Heart left ventricle (tissue), 16 donors: ENCODE measurements at places on chromosomes 2 and 18. TPM values are rescaled to one million over a fixed set of nuclear protein-coding genes. Genes with fewer than 3 reads are reported as not detected.

VWA3B gene
- 0.61 TPM for total RNA-seq

KLF7 gene
- total RNA-seq: 24.4 TPM

TMEM182 gene
- 79.4 TPM for total RNA-seq

UGT1A9 gene
- total RNA-seq: not detected

TEKT4 gene
- not detected for total RNA-seq

ASB18 gene
- total RNA-seq: 18.6 TPM

GPR39 gene
- total RNA-seq: not detected

DNA sequence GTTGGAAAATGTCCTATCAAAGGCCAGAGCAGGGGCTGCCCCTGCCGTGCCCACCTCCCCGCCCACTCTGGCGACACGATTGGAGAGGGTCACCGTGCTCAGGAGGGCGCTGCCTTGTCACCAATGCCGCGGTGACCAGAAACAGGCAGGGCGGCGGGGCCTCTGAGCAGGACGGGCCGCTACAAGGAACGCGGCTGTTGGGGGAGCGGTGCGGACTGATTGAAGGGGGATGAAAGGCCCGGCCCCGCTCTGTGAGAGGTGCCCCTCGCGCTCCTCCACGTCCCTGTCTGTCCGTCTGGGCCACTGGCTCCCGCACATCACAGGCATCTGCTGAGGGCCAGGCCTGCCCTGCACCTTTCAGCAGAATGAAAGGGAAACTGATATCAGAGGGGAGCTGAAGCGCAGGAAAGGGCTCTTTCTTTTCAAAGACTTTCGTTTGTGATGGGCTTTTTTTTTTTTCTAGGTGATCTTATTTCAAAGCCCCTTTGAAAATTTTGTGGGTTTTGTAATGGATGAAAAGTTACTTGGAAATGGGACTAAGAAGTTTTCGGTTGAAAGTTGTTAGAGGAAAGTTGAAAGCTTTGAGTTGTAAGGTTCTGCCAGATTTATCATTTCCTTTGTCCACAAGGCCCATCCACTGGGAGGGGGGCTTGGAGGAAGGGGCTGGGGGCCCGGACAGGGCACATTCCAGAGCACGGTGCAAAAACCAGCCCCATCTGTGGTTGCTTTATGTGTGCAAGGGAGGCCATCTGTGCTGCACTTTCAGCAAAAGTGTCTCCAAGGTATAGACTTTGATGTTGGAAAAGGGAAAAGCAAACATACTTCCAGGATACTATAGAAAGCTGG, 244.2 kb downstream of the KLHL29 start:
- H3K27ac ChIP-seq: no peak overlapping the region
- DNase-seq: no peak
- H3K36me3 ChIP-seq: no peaks in the 10 kb centered on the region
- H3K27me3 ChIP-seq: no peaks in the 10 kb centered on the region

- no peak overlapping the region for H3K27ac ChIP-seq
- no peaks in the 10 kb centered on the region for H3K27me3 ChIP-seq
- H3K4me1 ChIP-seq: no peaks in the 10 kb centered on the region
Observed at GRCh38 chr18:25921677-25922421, 168.6 kb downstream of the SS18 start.

DNA sequence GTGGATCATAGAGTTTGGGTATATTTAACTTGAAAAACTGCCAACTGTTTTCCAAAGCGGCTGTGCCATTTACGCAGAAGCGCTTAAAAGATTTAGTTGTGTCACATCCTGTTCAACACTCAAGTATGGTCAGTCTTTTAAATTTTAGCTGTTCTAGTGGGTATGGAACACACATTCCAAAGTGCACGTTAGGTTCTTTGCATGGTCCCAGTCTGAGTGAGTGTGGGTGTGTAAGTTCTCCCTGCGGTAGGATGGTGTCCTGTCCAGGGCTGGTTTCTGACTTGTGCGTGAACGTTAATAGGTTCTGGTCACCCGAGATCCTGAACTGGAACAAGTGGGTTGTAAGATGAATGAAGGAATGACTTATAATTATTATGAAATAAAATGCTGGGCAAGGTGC, 28.4 kb upstream of the IL36G start:
- no peak for DNase-seq
- H3K4me1 ChIP-seq: no peaks in the 10 kb centered on the region
- H3K27me3 ChIP-seq: no peaks in the 10 kb centered on the region
